ENCODE measurements at places on chromosomes 3 and 15.

DNA sequence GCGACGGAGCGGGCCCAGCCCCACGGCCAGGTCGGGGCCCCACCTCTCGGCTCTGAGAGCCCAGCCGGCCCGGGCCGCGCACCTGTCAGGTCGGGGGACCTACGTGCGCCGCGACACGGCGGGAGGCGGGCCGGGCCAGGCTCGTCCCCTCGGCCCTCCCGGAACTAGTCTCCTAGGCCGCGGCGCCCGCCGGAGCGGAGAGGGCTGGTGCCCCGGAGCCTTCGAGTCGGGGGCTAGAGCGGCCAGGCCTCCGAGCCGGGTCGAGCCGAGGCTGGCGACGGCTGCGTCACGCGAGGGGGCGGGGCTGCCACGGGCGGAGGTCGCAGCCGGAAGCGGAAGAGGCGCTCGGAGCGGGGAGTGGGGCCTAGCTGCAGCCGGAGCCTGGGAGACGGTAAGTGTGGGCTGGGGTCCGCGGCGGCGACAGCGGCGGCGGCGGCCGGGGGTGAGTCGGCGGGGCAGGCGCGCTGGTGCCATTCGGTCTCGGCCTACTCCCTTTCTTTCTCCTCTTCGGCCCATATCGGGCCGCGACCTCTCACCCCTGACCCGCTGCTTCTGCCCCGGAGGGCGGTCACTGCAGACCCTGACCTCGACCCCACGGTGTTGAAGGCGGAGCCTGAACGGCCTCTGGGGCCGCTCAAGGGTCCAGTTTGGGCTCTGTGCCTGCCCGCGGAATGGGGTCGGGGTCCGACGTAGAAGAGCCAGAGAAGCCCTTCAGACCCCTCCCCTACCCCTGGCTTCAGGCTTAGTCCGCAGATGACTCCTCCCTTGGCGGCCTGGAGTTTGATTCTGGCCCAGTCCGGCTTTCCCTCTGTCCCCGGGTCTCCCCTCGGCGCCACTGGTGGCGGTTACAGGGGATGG, at the start of gene CLK3:
Gene CLK3, plus strand, starts transcription at position 329 of the 858 bp plus-strand sequence. CDS start 3,361 bp downstream, outside the sequence.
- peaks cover 25% of the 10 kb centered on the region for H3K36me3 ChIP-seq
- no peaks in the 10 kb centered on the region for H3K27me3 ChIP-seq
- peak; percentile 89 for DNase-seq
- H3K27ac ChIP-seq: peak within 1 kb of the TSS; percentile 95
- peaks cover 47% of the 10 kb centered on the region for H3K4me1 ChIP-seq

- no peak overlapping the region for H3K27ac ChIP-seq
- peaks cover 22% of the 10 kb centered on the region for H3K4me1 ChIP-seq
- DNase-seq: peak; percentile 78
- H3K36me3 ChIP-seq: peaks cover 18% of the 10 kb centered on the region
- H3K27me3 ChIP-seq: no peaks in the 10 kb centered on the region
Measured at GRCh38 chr15:26889298-26889898, 22.5 kb downstream of the GABRA5 start.

GRCh38 chr3:165339753-165340152, 143.6 kb upstream of the SLITRK3 start:
- no peaks in the 10 kb centered on the region for H3K36me3 ChIP-seq
- H3K27me3 ChIP-seq: no peaks in the 10 kb centered on the region
- no peak overlapping the region for H3K4me3 ChIP-seq
- H3K4me1 ChIP-seq: no peaks in the 10 kb centered on the region
- DNase-seq: no peak

DNA sequence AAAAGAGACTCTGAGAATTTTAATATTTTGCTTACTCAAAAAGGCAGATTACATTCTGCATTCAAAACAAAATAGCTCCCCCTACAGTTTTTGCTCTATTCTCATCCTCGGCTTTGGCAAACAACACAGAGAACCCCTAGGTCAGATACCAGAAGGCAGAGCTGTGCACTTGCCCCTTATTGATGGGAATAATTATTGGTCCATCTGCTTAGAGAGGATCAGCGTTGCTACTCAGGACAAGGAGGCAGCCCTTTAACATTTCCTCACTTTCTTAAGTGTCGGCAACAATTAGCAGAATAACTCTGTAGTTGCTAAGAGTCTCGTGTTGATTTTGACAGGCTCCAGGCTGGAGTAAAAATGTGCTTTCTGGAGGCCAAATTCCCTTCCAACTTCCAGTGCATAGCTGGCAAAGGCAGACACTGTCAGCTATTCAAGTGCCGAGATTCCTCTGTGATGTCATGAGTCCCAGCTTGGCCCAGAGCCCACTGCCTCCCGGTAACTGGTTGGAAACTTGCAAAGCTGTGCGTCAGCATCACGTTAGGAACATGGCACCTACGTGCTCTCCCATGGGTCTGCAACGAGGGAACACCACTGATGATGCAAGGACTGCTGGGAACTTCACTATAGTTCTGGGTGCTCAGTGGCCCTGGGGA, 482.7 kb upstream of the ADAMTS9 start:
- H3K4me3 ChIP-seq: no peak overlapping the region
- H3K4me1 ChIP-seq: no peaks in the 10 kb centered on the region
- DNase-seq: peak; percentile 87
- no peaks in the 10 kb centered on the region for H3K36me3 ChIP-seq
- peak overlapping the region; percentile 44 for H3K27ac ChIP-seq
- H3K27me3 ChIP-seq: no peaks in the 10 kb centered on the region

DNA sequence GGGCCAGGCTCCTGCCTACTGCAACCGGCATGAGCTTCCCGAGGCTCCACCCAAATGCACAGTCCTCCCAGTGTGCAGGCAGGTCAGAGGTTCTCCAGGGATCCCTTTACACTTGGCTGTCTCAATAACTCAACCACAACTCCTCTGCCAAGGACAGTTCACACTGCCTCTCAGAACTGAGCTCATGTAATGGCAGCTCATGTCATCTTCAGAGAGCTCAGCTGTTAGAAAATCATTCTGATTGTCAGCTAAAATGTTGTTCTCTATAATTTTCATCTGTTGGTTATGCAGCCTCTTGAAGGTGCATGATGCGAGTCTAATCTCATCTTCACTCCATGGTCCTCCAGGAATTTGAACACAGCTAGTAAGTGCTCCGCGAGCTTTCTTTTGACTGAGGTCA, 76.7 kb downstream of the SST start:
- no peak overlapping the region for H3K27ac ChIP-seq
- H3K27me3 ChIP-seq: no peaks in the 10 kb centered on the region
- H3K4me3 ChIP-seq: no peak overlapping the region
- no peaks in the 10 kb centered on the region for H3K4me1 ChIP-seq
- DNase-seq: no peak

GRCh38 chr15:41893422-41894250, at the start of gene SPTBN5:
SPTBN5 (minus strand) TSS chr15:41894053; CDS start chr15:41893497, 556 bp downstream.
- no peak for DNase-seq
- H3K27ac ChIP-seq: no peak within 1 kb of the TSS
- no peak within 1 kb of the TSS for H3K4me3 ChIP-seq
- no peaks in the 10 kb centered on the region for H3K27me3 ChIP-seq
- H3K4me1 ChIP-seq: peaks cover 16% of the 10 kb centered on the region

DNA sequence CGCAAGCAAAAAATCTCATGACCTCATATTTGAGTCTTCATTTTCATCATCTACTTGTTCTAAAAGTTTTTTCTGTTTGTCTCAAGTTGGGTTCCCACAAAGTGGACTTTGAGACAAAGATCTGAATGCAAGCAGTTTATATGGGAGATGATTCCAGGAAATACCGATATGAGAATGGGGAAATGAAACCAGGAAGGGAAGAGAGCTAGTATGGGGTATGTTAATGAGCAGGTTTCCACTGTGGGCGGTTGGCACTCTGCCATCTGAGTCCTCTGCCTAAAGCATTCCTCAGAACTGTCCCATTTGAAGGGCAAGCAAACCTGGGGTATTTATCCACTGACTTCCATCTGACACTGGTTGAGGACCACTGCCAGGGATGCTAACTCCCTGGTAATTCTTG, 8.8 kb downstream of the ADPRH start:
- H3K27ac ChIP-seq: no peak overlapping the region
- no peak overlapping the region for H3K4me3 ChIP-seq
- no peaks in the 10 kb centered on the region for H3K4me1 ChIP-seq

DNA sequence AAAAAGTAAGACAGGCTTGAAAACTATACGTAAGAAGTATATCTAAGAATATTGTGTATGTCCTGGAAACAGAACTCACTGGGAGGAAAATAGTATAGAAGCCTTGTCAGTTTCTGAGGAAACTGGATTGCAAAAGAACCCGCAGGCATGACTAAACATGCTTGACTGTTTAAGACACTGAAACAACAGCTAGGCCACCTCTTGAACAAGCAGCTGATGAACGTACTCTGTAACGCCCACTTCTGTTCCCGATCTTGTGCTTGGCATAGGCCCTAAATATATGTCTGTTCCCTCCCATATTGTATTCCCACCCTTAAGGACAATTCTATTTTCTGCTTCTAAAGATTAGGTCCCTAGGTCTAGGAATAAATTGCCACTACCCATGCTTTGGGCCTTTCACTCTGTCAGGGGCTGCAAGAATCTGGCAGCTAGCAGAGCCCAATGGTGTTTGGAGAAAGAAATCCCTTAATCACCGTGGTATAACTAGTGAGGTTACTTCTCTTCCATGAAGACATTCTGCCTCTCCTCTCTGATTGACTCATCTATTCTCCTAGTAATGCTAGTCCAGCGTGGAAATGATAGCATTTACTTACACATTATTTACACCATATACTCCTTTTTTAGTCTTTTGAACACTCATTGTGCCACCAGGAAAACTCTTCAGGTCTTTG, 46.2 kb downstream of the CD200 start:
- no peaks in the 10 kb centered on the region for H3K36me3 ChIP-seq
- no peaks in the 10 kb centered on the region for H3K4me1 ChIP-seq
- no peak overlapping the region for H3K4me3 ChIP-seq
- no peak for DNase-seq

DNA sequence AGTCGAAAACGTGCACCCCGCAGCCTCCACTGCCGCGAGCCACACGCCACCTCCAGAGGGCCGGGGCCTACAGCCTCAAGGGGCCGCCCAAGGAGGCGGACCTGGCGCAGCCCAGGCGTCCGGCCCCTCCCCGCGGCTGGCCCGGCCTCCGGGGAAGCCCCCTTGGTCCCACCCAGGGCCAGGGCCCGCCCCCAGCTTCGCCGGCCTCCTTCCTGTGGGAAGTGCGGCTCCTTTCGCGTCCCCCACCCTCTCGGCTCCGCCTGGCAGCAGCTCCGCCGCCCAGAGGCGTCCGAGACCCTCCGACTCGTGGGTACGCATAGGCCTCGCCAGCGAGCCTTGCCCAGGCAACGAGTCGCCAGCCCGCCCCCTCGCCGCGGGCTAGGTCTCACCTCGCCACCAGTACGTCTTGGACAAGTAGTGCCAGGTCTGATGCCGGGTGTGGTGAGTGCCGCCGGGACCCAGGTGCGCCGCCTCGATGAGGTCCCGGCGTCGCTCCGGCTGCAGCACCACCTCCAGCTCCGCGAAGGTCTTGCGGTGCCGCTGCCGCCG, 642 bp downstream of the ZBTB11 start:
- H3K27ac ChIP-seq: peak overlapping the region; percentile 99
- H3K36me3 ChIP-seq: peaks cover 18% of the 10 kb centered on the region
- no peaks in the 10 kb centered on the region for H3K27me3 ChIP-seq

- H3K27ac ChIP-seq: peak overlapping the region; percentile 29
- peak; percentile 16 for DNase-seq
- H3K4me1 ChIP-seq: peaks cover 12% of the 10 kb centered on the region
- H3K27me3 ChIP-seq: no peaks in the 10 kb centered on the region
- H3K36me3 ChIP-seq: peaks cover 62% of the 10 kb centered on the region
Measured at GRCh38 chr15:43531018-43531670, 13.7 kb downstream of the MAP1A start.

DNA sequence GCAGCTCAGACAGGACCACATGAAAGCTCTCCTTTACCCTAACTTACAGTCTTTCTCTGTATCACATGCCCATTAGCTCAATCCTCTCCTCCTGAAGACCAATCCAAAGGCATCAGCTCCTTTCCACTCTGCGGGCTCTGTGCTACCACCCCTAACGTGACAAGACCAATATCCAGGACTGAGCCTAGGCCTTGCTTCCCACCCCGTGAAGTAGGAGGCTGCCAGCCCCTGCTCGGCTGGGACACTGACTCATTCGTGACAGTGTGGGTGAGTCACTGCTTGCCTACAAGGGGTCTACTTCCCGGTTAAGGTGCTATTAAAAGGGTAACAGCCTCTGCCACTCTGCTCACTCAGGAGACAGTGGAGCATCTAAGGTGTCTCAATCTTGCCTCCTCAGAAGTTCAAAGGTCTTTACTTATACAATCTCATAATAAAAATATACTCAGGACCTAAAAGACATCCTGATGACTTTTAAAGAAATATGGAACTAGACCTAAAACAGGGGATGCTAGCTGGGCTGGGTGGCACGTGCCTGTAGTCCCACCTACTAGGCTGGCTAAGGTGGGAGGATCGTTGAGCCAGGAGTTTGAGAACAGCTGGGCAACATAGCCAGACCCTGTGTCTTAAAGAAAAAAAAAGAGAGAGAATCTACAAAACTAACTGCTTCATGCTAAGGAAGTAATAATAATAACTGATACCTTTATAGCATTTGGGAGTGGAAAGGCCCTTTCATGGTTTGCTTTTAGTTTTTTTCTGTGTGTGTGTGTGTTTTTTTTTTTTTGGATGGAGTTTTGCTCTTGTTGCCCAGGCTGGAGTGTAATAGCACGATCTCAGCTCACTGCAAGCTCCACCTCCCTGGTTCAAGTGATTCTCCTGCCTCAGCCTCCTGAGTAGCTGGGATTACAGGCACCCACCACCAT, 55.0 kb downstream of the TMEM44 start:
- DNase-seq: no peak
- no peaks in the 10 kb centered on the region for H3K36me3 ChIP-seq
- H3K27me3 ChIP-seq: no peaks in the 10 kb centered on the region
- no peak overlapping the region for H3K4me3 ChIP-seq
- peaks cover 3% of the 10 kb centered on the region for H3K4me1 ChIP-seq
- H3K27ac ChIP-seq: no peak overlapping the region

DNA sequence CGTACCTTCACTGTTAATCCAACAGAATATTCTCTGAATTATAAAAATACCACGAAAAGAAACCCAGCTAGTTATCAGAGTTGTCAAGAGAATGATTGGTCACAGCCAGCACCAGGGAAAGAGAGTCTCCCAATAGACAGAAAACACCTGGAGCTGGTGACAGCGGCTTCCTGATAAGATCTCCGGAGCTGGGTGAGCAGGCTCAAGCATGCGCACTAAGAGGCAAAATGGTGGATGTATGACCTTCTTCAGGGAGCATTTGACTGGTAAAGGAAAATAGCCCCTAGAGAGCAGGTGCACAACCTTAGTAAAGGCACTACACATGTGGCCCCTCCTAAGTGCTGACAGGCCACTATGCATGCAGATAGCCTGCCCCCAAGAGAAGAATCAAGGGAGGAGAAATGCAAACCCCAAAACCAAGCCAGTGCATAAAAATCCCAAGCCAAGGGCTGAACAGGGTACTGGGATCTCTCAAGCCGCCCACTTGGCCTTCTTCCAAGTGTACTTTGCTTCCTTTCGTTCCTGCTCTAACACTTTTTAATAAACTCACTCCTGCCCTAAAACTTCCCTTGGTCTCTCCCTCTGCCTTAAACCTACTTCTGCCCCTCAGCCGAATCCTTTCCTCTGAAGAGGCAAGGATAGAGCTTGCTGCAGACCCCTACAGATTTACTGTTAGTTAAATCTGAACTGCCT, 93.2 kb downstream of the UACA start:
- no peak overlapping the region for H3K4me3 ChIP-seq
- H3K4me1 ChIP-seq: no peaks in the 10 kb centered on the region
- no peaks in the 10 kb centered on the region for H3K27me3 ChIP-seq
- H3K36me3 ChIP-seq: no peaks in the 10 kb centered on the region

GRCh38 chr15:38042211-38042610, 107.8 kb downstream of the TMCO5A start:
- peaks cover 8% of the 10 kb centered on the region for H3K4me1 ChIP-seq
- H3K27me3 ChIP-seq: no peaks in the 10 kb centered on the region
- no peaks in the 10 kb centered on the region for H3K36me3 ChIP-seq
- H3K4me3 ChIP-seq: no peak overlapping the region
- DNase-seq: no peak

GRCh38 chr3:151906751-151907150, 33.3 kb downstream of the SUCNR1 start:
- H3K4me3 ChIP-seq: no peak overlapping the region
- no peak for DNase-seq
- H3K4me1 ChIP-seq: no peaks in the 10 kb centered on the region
- H3K27ac ChIP-seq: no peak overlapping the region
- no peaks in the 10 kb centered on the region for H3K27me3 ChIP-seq
- H3K36me3 ChIP-seq: no peaks in the 10 kb centered on the region
